ENCODE measurements at places on chromosomes 7 and 10.

- no peak for DNase-seq
Measured at GRCh38 chr10:11086177-11086840, 68.6 kb downstream of the CELF2 start.

GRCh38 chr7:112290065-112290464 is 83.6 kb downstream of the ZNF277 start:
- no peak for DNase-seq

DNA sequence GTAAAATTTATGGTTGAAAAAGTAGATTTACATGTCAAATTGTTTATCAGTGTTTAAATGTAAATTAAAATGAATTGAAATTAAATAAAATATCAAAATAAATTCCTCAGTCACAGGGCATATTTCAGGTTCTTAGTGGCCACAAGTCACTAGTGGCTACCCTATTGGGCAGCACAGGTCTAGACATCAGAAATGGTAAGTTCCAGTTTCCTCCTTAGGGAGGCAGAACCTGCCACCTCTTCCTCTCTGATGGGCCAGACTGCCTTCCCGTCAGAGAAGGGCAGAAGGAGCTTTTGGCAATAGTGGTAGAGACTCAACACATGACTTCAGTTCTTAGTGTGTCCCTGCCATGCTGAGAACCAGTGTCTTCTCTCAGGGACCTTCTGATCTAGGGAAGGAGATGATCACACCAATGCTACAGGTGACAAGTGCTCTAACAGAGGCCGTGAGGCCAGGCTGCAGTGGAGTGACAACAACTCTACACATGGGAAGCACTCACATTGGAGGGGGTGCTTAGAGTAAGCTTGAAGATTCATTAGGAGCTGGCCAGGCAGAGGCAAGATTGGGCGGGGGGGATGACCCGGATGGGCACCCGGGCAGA is 14.4 kb upstream of the PCBD1 start:
- DNase-seq = no peak

DNA sequence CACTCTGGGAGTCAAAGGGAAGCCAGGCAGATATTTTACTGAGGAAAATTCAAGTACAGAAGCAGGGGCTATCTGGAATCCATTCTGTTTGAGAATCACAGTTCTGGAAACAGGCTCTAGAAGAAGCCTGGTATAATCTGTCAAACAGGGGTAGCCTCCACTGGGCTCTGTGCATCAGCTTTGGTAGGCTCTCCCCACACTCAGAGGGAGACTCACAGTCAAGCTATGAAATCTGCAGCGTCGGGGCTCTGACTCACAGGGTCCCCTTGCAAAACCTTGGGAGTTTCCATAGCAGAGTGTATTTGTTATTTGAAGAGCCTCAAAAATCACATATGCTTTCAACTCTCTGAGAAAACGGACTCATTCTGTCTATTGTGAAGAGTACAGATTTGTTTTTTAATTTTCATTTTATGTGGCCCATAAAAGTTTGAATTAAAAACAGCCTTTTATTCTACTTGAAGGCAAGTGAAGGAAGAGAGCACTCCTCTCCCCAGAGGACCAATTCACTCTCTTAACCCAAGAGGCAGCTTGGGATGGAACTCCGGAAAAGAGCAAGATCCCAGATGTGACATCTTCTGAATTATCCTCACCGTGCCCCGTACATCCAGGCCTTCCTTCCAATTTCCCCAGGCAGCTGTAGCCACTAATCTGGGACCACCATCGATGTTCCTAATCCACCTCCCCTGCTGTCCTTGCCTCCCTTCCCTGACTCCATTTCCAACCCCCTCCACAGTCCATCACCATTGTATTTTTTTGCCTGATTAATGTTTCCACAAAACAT is 590.9 kb upstream of the MGMT start:
- no peak for DNase-seq

DNA sequence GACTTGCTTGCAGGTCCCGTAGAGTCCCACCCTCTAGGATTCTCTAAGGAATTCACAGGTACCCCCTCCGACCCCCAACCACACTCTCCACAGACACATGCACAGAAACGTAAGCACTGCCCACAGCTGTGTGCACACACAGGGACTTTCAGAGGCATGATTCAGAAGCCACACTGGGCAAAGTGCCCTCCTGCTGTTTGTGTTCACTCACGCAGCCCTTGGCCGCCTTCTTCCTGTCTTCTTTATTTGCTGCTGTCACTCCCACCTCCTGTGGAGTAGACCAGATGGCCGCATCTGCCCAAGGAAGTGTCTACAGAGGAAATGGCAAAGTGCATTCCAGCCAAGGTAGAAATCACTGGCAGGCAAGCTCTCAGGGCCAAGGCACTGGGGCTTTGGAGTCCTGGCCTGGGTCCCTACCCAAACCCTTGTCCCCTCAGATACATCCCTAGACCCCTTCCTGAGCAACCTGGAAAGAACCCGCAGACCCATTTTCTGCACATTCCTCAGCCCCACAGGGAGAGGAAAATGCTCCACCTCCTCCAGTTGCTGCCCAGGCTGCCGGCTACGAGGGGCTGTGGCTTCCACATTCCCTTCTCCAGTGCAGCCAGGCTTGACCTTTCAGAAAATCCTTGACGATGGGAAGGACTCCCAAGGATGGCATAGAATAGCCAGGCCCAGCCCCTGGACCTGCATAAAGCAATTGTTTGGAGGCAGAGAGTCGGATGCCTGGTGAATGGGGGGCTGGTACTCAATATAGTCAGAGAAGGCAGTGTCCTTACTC is 21.6 kb upstream of the GIMAP8 start:
- peak; percentile 63 for DNase-seq

DNA sequence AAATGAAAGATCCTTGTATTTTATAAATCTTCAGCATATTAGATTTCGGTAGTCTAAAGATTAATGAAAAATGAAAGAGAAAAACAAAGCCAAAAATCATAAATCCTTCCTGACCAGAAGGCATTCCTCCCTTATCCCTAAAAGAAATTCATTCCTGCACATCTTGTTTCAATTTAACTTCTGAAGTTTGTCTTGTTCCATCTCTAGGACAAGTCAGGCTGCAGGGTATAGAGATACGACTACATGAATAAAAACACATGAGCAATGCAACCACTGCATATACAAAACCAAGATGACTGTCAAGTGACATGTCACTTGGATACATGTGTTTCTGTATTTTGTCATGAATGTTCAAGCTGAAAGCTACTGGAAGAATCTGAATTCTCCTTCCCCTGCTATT is 214.9 kb downstream of the JAZF1 start:
- DNase-seq = no peak

- DNase-seq = no peak
Measured at GRCh38 chr7:51286401-51286800, 30.2 kb downstream of the COBL start.

DNA sequence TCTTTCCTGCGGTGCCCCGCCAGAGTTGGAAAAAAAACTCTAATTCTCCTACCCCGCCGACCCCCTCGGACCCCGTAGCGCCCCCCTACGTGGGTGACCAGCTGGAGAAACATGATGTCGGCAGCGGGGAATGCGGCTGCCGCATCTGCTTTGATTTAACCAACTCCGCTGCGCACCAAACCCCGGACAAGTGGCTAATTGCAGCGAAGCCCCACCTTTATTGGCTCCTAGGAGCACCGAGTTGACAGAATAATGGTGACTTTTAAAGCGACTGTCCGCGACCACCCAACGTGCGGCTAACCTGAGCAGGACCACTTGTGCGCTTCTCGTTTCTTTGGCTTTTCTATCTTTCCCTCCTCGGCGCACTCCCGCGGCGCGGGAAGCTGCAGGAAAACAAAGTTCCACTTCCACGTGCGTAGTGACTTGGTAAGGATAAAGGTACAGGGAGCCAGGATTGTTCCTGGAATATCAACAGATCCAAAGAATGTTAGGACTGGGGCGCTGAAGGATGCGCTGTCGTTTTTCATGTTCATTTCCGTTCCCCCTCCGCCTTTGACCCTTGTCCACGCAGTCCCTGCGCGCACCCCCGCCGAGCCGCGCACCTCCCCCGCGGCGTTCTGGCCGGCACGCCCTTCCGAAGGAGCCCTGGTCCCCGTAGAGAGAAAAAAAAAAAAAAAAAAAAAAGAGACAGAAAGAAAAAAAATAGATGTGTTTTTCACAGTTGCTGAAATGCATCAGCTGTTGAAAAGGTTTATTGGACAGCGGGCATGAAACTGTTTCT is 1.4 kb downstream of the WNT16 start:
- no peak for DNase-seq

GRCh38 chr10:17907641-17908040 is 44.1 kb upstream of the SLC39A12 start:
- no peak for DNase-seq

GRCh38 chr7:6394114-6394513 is 53.6 kb downstream of the DAGLB start:
- DNase-seq = no peak

- no peak for DNase-seq
Measured at GRCh38 chr10:52348037-52348564, 34.0 kb downstream of the DKK1 start.

DNA sequence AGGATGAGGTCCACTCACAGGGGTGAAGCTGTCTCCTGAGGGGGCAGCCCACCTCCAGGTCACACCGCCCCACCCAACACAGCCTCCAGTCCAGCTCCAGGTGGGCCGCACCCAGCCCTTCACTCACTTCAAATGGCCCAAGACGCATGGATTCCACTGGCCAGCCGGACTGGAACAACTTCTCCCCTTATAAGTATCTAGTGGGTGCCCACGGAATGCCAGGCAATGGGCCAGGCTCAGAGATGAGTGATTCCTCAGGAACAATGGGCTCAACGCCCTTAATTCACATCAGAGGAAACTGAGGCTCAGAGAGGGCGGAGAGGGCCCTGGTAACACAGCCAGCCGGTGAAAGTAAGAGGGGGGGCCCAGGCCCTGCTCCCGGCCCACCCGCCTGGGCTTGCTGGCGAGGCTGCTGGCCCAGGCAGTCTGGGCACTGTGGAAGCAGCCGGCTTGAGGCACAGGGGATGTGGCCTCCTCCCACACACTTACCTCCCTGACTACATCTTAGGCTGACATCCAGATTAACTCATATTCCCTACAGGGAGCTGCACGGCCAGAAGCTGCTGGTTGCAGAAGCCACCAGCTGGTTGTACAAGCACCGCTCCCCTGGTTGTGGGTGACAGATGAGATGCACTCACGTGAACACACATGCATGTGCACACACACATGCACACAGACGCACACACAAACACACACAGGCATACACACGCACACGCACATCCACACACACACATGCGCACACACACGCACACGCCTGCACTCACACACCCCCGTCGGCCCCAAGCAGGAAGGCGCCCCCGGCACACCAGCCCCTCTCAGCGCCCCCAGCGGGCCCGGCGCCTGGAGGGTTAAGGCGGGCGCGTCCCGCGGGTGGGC is 1.0 kb upstream of the FAM20C start:
- DNase-seq = no peak

DNA sequence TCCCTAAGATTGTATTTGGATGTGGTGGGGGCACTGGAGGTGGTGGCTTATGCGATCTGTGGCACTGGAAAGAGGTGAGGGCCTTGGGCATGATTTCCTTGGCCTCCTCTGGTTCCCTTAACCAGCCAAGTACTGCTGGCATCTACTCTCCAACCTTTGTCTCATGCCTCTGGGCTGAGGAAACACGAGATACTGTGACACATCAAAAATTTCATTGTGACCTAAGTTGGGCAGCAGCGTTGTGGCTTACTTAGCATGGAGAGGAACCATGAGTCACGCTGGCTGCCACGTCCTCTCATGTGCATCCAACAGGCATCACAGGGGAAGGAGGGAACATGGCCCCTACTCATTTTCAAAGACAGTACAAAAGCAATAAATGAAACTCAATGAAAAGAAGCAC is 29.7 kb upstream of the GSDME start:
- DNase-seq = no peak

DNA sequence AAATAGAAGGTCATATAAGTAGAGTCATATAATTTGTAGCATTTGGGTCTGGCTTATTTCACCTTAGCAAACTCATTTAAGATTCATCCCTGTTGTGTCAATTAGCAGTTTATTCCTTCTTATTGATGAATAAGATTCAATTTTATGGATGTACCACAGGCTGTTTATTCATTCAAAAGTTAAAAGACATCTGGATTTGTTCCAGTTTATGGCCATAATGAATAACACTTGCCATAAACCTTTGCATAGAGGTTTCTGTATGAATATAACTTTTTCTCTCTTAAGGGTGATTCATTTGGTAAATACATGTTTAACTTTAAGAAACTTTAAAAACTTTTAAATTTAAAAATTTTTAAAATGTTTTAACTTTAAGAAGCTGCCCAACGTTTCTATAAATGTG is 66.4 kb downstream of the CPED1 start:
- no peak for DNase-seq

DNA sequence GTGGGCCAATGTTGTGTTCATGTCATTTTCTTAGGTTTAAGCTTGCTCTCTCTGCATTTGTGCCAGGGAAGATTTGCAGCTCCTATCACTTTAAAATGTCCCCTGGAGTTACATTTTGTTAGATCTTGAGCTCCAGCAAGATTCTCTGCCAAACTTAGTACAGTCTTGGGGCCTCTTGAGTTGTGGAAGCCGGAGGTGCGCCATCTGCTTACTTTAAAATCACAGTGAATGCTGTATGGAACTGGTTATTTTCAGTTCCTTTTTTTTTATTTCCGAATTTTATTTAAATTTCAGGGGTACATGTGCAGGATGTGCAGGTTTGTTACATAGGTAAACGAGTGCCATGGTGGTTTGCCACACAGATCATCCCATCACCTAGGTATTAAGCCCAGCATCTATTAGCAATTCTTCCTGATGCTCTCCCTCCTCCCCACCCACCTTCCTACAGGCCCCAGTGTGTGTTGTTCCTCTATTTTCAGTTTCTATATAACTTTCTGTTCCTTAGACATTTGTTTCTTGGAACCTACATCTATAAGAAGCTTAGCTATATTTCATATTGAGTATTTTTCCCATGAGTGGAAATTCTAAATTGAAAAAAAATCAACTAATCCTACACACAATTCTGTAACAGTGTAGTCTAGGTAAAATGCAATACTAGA is 114.4 kb upstream of the CREB5 start:
- DNase-seq = no peak

DNA sequence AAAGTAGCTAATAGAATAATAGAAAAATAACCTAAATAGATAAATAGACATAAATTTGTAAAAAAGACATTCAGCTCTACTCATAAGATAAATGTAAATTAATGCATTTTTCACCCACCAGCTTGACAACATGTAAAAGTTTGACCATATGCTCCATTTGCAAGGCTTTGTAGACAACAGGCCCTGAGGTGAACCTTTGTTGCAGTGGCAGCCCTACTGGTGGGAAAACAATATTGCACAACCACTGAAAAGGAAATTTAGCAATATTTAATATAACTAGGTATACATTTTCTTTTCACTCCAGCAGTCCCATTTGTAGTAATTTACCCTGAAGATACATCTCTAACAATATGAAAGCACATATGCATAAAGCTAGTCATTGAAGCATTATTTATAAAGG is 39.0 kb upstream of the ADRA2A start:
- DNase-seq = no peak

DNA sequence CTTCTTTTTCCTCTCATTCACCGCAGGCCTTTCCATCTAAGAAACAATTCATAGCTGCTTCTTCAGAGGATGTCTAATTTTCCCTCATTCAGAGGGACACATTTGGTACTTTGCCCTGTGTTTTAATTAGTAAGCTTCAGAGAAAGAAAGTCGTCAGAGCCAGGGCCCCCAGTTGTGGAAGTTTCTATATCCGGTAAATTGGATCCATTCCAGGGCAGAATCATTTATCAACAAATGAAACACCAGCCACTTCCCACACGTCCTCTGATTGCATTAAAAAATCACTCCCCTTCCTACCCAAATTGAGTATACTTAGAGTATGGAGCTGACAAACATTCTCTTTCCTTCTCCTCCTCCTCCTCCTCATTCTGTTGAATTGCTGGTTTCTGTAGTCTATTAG is 205.8 kb upstream of the HDAC9 start:
- DNase-seq = no peak

GRCh38 chr7:34042406-34042805 is 137.1 kb downstream of the BMPER start:
- no peak for DNase-seq

Data from NCI-H524 treated with DMSO at 0.1 percent for 48 hours (cell line).